ENCODE measurements at places on chromosomes 4 and X.

GRCh38 chr4:9901257-9901656, 119.8 kb downstream of the DRD5 start:
- no peak for DNase-seq

- DNase-seq, result no peak
Observed at GRCh38 chr4:15938182-15938581, 358 bp downstream of the FGFBP1 start.

- DNase-seq, result no peak
Observed at GRCh38 chr4:119672938-119673337, 44.3 kb upstream of the PDE5A start.

GRCh38 chr4:754221-755120, 48.8 kb downstream of the PCGF3 start:
- no peak for DNase-seq

DNA sequence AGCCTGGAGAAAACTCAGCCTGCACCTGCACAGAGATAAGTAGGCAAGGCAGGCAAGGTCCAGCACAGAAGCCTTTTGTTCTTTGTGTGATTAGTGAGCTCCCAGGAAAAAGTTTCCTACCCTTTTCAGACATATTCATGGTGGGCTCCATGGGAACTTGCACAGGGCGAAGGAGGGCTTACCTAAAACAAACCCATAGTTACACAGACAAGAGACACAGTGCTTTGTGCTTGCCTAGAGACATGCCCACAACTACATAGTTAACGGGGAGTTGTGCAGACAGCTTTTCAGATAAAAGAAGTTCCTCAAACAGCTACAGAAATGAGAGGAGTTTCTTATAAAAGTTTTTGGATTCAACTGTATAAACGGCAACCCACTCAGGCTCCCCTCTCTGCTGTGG, 180.5 kb downstream of the GLUD2 start:
- DNase-seq, result no peak

GRCh38 chr4:82358847-82359246, 14.9 kb downstream of the HNRNPD start:
- DNase-seq, result no peak

DNA sequence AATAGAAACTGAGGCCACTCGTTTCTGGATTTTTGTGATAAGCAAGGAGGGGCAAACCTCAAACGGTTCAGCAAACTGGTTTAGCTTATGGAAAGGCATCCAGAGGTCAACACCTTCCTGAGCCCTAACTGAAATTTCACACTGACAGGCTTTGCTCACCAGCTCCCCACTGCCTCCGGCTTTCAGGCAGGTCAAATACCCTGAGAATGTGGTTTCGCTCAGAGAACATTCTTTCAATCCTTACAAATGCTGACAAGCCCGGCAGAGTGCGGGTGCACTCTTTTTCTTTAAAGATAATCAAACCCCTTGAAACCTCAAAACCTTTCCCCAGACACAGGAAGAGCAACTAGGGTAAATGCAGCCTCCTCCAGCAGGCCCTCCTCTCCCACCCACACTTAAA, 41.5 kb downstream of the CD40LG start:
- no peak for DNase-seq

DNA sequence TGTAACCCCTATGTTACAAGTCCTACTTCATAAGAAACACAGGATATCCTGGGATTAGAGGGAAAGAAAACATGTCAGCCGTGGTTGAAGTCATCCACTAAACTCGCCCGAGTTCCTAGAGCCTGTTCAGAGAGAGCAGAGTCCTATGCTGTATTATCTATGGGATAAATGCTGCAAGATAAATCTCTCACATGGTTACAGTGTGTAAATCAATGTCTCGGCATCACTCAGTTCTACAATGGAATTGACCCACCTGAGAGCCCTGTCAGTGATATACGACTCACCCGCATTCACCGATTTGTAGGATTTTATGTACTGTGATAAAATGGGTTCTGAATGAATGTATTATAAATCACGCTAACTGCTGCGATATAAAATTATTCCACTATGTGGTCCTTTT, 127.8 kb upstream of the ANXA3 start:
- no peak for DNase-seq

- DNase-seq, result no peak
Observed at GRCh38 chr4:972651-973424, 531 bp downstream of the DGKQ start.

- DNase-seq, result no peak
Observed at GRCh38 chrX:14064626-14065432, 35.1 kb upstream of the GEMIN8 start.

GRCh38 chr4:124947622-124948265, 235.2 kb upstream of the ANKRD50 start:
- DNase-seq, result no peak

DNA sequence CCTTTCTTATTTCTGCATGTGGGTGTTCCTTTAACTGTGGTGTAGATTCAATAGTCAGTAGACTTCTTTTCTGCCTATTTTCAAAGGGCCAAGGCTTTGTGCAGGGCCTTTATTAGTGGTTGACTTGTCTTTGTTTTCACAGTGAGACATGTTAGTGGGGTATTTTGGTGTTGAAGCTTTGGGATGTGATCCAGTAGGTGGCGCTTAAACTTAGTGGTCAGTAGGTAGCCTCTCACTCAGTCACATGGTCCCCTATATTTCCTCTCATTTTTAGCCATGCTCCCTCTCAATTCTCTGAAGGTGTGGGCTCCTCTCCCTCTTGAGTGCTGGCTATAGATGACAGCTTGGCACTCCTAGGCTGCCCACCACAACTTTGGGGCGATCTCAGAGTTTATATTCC, 23.4 kb upstream of the SLC10A7 start:
- DNase-seq, result no peak

GRCh38 chrX:56802428-56802827, 73.4 kb downstream of the NBDY start:
- no peak for DNase-seq

- DNase-seq, result no peak
Observed at GRCh38 chr4:304969-305680, at the start of gene ZNF732. Gene ZNF732 (minus strand): TSS chr4:305474. CDS start chr4:305310, 164 bp downstream.

DNA sequence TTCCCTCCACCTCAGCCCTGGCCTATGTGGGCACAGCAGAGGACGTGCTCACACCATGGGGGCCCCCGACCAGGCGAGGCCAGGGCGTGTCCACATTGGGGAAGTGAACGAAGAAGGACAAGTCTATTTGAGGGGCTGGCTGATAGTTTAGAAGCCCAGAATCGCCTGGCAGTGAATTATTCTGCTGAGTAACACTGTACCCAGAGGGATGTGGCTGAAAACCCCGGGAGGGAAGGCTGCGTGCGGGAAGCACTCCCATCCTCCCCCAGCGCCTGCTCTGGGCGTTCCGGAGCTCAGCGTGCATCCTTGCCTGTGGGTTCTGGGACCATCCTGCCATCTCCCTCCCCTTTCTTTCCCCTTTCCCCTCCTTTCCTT, 66.6 kb downstream of the TRMT44 start:
- DNase-seq, result no peak

GRCh38 chrX:131728295-131729145, 184.6 kb downstream of the OR13H1 start:
- DNase-seq, result peak; percentile 66

- no peak for DNase-seq
Observed at GRCh38 chrX:38268011-38268410, 47.3 kb upstream of the SRPX start.

GRCh38 chr4:113998079-113998478, 18.6 kb upstream of the ARSJ start:
- DNase-seq, result no peak

DNA sequence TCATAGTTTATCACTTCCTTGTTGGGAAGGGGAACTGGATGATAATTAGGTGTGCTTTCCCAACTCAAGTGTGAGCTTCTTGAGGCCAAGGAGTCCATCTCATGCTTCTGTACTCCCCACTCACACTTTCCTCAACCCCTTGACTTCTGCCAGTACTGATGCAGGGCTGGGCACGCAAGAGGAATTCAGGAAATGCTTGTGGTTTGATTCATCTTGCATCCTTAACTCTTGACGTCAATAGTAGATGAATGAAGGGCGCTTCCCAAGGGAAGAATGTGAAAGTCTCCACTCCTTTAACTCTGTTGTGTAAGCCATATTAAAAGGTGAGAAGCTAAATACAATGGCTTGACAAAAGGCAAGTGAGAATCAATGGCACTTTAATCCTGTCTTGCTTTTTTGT, 101.8 kb downstream of the AGTR2 start:
- no peak for DNase-seq

DNA sequence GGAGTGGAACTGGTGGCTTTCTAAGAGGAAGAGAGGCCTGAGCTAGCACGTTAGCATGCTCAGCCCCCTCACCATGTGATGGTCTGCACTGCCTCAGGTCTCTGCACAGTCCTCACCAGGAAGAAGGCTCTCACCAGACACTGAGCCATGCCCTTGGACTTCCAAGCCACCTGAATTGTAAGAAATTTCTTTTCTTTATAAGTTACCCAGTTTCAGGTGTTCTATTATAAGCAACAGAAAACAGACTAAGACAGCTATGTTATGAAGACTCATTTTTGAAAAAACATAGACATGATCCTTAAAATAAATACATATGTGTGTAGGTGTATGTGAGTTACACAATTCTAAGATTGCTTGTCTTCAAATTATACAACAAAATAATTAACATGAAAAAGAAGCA, 74.7 kb downstream of the CEP44 start:
- no peak for DNase-seq

DNA sequence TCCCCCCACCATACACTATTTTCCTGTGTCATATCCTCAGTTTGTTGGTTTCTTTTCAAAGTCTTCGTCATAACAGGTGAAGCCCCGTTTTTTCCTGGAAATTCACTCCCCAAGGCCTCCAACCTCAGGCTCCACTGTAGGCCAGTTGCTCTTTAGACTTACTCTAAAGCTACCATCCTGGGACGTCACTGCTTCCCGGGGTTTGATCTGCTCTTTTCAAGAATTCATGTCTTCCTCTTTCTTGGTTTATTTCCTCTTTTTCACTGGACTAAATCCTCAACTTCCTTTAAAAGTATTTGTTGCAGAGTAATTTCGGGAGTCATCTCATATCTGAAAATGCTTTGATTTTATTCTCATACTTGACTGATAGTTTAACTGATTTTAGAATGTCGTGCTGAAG, 6.5 kb upstream of the SERTM2 start:
- DNase-seq, result no peak

- no peak for DNase-seq
Observed at GRCh38 chr4:33940281-33940680, 2304.0 kb downstream of the ARAP2 start.

- DNase-seq, result no peak
Observed at GRCh38 chrX:106912864-106913263, 7.3 kb upstream of the CLDN2 start.

GRCh38 chr4:3075652-3075981, 1.1 kb downstream of the HTT start:
- no peak for DNase-seq

DNA sequence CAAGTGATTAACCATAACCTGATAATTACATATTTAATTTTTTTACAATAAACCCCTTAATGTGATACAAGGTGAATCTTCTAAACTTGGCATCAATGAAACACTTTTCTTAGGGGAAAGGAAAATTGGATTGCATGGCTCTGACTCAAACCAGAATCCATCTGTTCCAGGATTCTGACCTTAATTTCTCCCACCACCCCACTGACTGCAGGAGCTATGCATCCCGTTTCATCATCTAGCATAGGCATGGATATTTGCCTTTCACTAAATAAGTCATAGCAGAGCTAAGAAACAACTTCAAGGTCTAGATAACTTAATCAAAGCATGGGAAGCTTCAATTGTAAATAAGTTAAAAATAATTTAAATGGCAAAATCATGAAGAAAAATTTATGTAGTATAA, 156.3 kb downstream of the BTC start:
- no peak for DNase-seq

DNA sequence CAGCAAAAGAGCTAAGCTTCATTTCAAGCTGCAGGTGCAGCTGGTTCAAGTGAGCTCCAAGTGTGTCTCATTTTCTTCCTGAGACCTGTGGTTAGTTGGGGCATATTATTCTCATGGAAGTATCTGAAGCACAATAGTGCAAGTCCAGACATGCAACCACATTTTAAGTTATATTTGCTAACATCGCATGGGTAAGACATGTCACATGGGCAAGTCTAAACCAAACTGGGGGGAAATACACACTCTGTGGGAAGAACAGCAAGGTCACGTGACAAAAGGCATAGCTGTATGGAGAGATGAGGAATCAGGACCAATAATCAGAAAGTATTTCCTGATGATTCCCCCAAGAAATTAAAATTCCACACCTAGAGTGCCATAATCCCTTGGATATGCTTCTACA, 94.9 kb upstream of the NDP start:
- DNase-seq, result no peak

- no peak for DNase-seq
Observed at GRCh38 chr4:84877051-84877833, 89.2 kb downstream of the WDFY3 start.

GRCh38 chr4:26151615-26152014, 169.2 kb upstream of the RBPJ start:
- DNase-seq, result no peak

GRCh38 chr4:126533146-126533805, 1099.5 kb upstream of the INTU start:
- DNase-seq, result no peak

GRCh38 chrX:20329435-20329834, 62.7 kb upstream of the RPS6KA3 start:
- DNase-seq, result no peak

DNA sequence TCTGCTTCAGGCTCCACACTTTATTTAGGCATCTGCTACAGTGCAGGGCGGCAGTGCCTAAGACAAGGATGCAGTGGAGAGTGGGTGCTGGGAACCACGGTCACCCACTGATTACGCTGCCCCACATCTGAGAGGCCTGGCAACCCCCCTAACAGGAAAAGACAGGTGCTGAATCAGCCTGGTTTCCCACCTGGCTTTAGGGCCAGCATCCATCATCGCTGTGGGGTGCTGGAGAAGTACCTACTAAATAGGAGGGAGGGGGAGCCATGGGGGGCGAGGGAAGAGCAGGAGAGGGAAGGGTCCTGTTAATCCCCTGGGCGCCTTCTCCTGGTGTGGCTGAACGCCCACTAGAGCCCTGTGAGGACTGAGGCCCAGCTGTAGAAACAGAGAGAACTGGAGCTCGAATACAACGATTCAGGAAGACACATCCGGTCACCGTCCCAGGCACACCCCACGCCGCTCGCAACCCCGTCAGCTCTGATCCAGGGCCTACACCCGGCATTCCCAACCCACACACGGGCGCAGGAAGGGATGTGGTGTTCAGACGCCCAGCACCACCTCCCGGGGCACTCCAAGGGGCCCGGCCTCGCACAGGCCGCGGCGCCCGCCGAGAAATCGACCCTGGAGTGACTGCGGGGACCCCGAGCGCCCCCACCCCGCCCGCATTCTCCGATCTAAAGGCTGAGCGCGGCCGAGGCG, 554 bp downstream of the DCTD start:
- peak; percentile 27 for DNase-seq

- no peak for DNase-seq
Observed at GRCh38 chr4:146124023-146124680, 51.4 kb upstream of the LSM6 start.

DNA sequence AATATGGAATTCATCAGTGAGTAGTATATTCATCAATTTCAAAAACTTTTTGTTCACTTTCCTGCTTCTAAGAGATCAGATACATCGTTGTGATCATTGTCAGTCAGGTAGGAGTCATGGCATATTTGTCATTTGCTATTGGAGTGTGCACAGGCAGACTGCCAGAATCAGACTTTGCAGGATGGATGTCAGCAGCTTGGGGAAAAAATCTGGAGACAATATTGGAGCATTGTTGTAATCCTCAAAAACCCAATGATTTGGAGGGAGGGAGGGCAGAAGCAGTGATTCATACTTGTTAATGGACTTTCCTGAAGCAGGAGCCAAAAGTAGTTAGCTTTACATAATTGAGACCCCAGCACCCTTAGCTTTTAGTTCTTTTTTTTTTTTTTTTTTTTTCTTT, 59.6 kb upstream of the DRP2 start:
- DNase-seq, result no peak

All from NCI-H1417 treated with DMSO at 0.1 percent for 48 hours (cell line).